ENCODE measurements at places on chromosomes 4 and X. TPM values are rescaled to one million over a fixed set of nuclear protein-coding genes. Genes with fewer than 3 reads are reported as not detected.

Gene AWAT2
- total RNA-seq = not detected

Gene TLR6
- 3.4 TPM for total RNA-seq

Gene TBC1D8B
- total RNA-seq = 0.63 TPM

Gene SERPINA7
- total RNA-seq = 0.05 TPM

Gene DCUN1D4
- total RNA-seq = 58.4 TPM

Gene SPINK2
- not detected for total RNA-seq

Gene HSD17B13
- total RNA-seq = not detected

Gene OTUD6A
- not detected for total RNA-seq

Gene FHIP1A
- total RNA-seq = 0.23 TPM
